Activated gamma-delta T cell treated with anti-CD3 and anti-CD28 coated beads, Interleukin-2, amount 50 U/mL, for 16 hours (primary cell): ENCODE measurements at places on chromosomes 12 and 14.

DNA sequence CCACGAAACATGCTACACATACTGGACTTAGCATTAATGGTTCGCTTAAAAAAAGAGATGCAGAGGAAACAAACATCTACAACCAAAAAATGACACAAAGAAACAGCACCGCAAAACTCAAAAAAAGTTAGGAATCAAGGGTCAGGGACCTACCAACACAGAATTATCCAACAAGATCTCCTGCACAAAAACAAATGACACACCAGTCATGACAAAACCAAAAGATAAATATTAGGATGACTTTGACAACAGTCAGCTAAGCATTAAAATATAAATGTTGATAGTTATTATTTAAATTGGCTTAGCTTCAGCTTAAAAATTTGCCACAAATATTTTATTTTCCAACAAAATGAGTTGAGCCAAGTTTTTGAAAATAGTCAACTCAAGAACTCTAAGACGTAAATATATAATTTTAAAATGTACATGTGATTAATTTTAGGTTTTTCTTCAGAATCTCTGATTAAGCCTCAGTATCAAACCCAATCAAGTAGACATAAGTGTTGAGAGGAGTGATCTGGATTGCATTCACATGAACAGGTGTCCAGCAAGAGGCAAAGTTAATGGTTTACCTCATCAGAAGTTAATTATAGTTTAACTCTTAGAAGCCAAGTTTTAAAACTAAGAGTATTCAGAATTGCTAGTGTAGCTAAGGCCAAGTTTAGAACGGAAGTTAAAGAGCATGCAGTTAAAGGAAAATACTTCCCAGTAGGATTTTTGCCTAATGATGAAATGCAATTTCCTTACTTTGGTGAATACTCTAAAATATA, 79.9 kb downstream of the HEATR5A start:
- DNase-seq: no peak

DNA sequence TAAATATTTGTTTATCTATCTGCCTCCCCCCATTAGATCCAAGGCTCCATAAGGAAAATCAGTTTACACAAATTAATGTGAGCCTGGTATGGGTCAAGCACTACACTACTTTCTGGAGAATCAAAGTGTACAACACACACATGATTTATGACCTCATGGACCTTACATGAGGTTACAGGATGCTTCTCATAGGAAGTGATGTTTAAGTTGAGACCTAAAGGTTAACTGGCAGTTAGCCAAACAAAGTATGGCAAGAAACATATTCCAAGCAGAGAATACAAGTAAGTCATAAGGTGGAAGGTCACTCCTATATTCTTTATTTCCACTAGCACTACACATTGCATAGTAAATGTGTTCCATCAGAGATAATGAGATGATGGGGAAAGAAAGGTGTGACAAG, 39.2 kb downstream of the OSBPL8 start:
- DNase-seq: no peak

- no peak for DNase-seq
Measured at GRCh38 chr12:6613015-6613775, 6.0 kb upstream of the CHD4 start.

- DNase-seq: no peak
Measured at GRCh38 chr12:79678306-79678705, 12.5 kb downstream of the PAWR start.

DNA sequence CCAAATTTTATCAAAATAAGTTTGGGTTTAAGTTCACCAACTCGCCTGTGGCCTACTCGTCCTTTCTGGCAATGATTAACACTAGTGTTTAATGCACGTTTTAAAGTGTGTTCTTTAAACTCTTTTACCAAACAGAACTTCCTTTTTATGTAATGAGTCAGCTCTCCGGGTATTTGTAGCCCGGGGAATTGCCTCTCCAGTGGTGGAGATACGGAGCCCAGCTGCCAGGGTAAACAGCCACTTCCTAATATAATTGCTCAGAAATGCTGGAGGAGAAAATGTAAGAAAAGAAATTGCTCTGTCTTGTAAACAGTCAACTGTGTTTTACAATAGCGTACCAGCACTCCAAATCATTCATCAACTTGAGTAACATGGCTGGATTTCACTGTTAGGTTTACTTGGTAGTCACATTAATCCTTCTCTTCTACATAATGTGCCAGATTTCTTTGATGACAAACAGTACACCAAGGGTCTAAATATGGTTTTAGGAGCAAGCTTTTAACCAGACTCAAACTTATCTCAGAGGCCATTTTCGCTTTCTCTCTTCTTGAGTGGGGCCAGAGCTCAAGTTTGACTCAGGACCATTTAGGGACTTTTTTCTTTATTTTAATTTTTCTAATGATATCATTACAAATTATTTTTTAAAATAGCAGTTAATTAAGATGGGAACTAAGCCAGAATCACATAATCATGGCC, 101.2 kb upstream of the SLC38A2 start:
- DNase-seq: no peak

- no peak for DNase-seq
Measured at GRCh38 chr14:72826039-72826438, 67.9 kb downstream of the DPF3 start.

DNA sequence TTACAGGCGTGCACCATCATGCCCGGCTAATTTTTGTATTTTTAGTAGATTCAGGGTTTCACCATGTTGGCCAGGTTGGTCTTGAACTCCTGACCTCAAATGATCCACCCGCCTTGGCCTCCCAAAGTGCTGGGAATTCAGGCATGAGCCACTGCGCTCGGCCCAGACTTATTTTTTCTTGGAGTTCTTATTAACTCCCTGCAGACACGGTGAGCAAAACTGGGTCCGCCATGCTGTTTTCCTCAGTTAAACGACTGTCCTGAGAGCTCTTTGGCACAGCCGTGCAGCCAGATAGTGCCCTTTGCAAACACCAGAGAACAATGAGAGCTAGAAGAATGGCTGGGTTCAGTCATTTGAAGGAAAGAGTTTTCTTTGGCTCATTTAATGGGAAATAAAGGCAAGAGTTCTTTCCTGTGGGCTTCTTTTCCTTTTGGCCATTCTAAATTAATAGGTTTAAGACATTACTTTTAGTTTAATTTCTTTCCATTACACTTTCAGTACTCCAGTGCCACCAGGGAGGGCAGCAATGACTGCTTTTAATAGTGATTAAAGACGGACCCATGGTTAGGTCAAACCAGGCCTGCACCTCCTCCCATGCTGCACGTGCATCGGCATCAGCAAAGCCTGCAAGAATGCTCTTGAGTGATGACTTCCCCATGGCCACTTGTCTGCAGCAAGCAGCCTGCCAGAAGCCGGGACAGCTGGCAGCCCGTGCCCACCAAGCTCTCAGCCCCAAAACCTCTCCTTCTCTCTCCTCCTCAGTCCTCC, 60.7 kb downstream of the VCPKMT start:
- DNase-seq: no peak

- DNase-seq: no peak
Measured at GRCh38 chr14:105605464-105606304, 79.3 kb downstream of the TMEM121 start.

- no peak for DNase-seq
Measured at GRCh38 chr12:107349839-107350238, 256.5 kb upstream of the CRY1 start.

GRCh38 chr12:13148485-13148847, 45.0 kb upstream of the GSG1 start:
- DNase-seq: no peak

DNA sequence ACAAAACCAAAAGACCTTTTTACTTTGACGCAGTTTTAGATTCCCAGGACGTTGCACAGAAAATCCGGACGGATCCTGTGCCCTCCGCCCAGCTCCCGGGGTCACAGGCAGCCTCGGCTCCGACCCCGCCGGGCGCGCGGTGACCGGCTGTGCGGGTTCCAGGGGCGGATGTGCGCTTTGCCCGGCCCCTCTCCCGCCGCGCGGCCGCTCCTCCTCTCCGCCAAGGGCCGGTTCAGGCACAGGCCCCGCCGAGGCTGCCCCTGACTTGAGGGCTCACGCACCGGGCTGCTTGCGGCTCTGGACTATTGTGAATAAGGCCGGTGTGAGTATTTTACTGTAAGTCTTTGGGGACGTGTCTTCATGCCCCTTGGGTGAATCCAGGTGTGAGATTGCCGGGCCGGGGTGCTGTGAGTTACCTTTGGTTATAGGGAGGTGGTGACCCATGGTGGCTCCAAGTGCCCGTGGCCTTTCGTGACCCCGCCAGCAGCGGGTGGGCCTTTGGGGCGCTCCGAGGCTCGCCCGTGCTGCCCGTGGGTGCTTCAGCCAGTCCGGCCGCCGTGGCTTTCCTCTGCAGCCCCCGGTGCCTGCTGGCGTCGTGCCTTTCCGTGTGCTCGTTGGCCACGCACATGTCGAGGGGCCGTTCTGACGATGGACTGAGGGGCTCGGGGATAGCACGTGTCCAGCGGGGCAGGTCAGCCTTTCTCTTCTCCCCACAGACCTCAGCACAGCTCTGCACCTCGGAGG, 45.9 kb downstream of the NOC4L start:
- no peak for DNase-seq

DNA sequence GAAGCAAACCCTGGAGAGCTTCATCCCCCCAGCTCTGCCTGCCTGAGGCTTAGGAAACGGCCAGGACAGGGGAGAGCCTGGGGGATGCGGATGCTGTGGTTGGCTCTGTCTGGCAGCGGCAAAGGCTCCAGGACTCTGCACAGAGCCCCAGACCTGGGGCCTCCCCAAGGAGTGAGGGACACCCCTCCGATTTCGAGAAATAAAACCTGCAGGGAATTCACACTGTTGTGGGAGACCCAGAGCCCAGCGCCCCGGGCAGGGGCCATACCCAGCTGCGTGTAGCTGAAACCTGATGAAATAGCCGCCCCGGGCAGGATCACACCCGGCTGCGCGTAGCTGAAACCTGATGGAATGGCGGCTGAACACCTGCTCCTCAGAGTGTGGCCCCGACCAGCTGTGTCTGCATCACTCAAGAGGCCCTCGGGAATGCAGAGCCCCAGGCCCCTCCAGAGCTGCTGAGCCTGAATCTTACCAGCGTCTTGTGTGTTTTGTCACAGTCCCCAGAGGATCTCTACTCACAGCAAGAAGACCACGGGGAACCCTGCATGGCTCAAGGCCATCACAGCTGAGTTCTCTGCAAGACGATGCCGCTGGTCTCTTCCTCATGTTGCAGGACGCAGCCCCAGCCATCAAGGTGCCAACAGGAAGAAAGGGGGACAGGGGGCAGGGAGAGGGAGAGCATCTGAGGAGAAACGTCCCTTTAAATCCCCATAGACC, 46.5 kb upstream of the GALNT9 start:
- DNase-seq: no peak

DNA sequence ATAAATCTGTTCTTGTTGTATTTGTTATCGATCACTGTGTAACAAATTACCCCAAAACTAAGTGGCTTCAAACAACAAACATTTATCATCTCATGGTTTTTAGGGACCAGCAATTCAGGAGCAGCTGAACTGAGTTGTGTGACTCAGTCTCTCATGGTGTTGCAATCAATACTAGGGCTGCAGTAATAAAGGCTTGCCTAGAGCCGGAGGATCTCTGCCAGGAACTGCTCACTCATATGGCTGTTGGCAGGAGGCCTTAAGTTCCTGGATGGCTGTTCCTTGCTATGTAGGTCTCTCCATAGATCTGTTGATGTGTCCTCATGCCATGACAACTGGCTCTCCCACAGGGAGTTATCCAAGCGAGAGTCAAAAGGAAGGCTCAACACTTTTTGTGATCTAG, 3.8 kb upstream of the PSMC6 start:
- DNase-seq: no peak

DNA sequence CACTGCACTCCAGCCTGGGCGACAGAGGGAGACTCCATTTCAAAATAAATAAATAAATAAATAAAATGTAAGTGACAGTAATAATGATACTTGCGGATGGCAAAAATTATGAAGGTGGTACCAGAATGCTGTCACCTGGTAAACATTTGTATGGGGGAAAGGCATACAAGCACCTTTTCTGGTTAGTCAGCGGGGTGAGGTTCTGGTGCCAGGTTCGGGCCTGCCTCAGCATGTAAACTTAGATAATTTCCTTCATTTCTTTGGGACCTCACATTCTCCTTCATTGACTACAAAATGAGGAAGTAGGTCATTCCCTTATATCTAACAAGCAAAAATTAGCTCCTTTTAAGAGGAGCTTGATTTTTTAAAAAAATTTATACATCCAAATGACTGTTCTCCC, 10.8 kb downstream of the VTI1B start:
- no peak for DNase-seq

DNA sequence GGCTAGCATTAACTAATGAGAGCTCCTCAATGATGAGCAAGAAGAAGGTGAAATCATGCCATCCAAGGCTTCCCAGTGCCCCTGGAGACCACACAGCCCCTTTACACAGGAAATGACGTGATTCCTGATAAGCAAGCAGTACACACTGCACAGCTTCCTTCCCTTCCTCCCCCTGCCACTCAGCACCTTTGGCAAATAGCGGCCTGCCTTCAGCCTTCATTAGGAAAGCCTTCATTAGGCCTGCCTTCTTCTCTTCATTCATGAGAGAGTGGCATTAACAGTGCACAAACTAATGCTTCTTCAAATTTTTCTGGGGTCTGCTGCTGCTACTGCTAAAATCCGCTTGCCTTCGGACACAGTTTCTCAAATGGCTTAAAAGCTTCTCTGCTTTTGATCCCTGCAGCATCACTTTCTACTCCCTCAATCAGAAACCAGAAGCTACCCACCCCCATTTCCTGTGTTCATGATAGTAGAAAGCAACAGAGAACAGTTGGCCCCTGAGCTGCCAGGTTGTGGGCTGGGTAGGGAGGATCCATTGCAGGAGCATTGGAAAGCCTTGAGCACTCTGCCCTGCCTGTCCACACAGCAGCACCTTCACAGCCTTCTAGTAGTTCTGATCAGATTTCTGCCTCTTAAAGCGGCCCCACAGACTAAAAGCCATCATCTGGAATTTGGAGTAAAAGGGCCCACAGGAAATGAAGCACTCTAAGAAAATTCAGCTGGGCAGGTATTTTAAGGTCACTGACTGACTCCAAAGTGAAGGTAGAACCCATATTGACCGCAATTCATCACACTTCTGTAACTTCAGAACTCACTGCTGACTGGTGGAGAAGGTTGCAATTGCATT, 103.8 kb upstream of the ETV6 start:
- peak; percentile 14 for DNase-seq

DNA sequence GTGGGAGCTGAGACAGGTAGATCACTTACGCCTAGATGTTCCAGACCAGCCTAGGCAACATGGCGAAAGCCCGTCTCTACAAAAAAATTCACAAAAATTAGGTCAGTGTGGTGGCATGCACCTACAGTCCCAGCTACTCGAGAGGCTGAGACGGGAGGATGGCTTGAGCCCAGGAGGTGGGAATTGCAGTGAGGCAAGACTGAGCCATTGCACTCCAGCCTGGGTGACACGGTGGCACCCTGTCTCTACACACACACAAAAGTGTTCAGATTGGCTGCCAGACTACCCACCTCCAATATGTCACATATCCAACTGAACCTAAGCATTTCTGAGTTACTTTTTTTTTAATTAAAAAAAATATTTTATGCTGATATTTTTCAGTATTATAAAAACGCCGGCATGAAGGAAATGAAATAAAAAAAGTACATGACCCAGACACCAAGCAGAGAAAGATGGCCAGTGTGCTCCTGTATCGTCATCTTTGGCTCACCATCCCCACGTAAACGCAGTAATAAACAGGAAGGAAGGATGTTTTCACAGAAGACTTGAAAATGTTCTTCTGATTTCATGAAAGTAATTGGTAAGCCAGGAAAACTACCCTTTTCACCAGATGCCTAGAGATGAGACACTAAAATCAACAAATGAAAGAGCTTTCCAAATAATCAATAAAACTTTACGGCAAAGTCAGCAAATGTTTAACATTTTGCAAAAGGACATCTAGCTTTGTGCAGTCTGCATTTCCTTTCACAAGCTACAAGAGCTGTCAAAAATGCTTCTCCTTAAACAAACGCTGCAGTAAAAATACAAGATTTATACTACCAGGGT, 26.4 kb downstream of the CDC42BPB start:
- DNase-seq: no peak

- no peak for DNase-seq
Measured at GRCh38 chr12:116180448-116180847, 97.0 kb downstream of the MED13L start.
